Left cardiac atrium (tissue), 4 donors: ENCODE measurements at places on chromosomes 5 and 9. TPM values are rescaled to one million over a fixed set of nuclear protein-coding genes. Genes with fewer than 3 reads are reported as not detected.

Gene PSMD5
- 25.9 TPM for total RNA-seq

Gene GALNT12
- total RNA-seq = 1.1 TPM

Gene GRXCR2
- total RNA-seq = 0.60 TPM

Gene UGCG
- 21.1 TPM for total RNA-seq
